ENCODE measurements at places on chromosomes 1 and 21.

DNA sequence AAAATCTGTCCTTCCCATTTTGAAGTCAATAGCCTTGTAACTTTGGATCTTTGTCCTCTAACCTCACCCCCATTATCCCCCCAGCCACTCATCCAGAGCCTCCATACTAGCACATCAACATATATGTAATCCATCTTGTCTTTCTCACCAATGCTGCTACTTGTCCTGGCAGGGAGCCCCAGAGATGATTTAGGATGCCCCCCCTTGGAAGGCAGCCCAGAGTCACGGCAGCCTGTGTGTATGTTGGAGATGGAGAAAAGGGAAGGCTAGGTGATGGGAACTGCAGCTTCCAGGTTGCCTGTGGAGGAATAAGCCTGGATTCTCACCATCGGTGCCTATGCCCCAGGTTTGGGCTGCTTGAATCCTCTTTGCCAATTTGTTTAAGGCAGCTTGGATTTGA is 51.7 kb upstream of the SCMH1 start:
- no peak for DNase-seq

DNA sequence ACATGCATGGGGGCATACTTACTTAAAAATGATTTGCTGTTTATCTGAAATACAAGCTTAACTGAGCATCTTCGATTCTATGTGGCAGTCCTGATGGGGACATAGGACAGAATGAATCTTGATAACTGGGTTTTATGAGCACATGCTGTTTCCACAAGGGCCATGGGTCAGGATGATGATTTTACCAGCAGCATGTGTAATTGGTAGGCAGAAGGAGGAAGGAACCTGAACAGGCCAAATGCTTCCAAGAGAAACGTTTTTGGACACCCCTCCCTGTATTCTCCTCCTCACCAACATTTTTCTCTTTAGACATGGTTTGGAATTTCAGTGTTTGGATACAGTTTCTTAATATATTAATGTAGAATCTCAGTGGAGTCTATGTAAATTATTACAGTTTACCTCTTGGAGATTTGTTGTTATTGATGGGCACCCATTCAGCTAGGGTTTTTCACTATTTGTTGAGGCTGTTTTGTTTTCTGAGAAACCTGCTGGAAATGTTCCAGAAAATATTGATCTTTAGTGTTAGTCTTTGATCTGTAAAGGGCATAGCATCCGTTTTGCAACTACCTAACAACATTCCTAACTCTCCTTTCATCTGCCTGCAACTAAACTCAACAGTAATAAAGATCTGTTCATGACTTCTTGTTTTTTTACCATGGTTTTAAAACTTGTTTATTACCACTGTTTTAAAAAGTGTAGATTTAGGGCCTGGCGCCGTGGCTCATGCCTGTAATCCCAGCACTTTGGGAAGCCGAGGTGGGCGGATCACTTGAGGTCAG is 42.0 kb downstream of the TBCE start:
- no peak for DNase-seq

DNA sequence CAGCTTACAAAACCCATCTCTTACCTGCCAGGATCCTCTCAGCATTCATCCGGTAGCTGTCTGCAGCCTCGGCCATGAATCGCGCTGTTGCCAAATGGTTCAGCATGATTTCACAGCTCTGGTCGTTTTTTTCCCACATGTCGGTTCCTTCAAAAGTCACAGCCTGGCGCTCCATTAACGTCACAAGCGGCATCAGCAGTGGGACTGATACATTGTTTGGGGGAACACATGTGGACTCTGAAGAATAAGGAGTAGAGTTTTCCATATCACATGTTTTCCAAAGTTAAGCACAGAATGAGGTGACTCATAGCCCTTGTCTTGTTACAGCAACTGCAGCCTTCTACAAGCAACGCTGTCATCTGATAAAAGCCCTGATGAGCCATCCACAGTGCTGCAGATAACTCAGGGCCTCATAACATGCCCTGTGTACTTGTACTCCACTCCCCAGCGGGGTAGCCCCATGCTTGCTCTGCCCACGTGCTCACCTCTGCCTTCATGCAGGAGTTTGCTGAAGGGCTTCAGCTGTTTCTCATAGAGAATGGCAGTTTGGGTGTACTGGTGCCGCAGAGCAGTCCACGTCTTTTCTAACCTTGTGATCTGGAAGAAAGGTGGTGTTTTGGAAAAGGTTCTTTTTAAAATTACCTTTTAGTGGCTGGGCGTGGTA is 114.2 kb downstream of the BCAR3 start:
- DNase-seq: no peak

GRCh38 chr1:29309075-29309474 is 72.8 kb downstream of the PTPRU start:
- no peak for DNase-seq

DNA sequence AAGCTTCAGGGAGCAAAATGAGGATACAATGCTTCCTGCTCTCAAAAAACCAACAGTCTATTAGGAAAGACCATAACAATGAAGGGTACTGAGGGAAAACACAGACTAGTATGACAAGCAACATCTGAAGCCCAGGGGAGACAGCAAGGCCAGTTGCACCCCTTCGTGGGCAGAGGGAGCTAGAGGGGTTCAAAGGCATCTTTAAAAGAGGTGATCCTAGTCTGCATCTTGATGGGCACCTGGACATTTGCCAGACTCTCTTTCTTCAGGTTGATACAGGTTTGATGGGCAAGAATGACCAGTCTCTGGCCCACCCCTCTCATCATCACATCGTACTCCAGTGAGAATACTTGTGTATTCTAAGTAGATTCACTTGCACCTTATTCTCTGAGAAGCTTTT is 177.7 kb downstream of the VAV3 start:
- peak; percentile 48 for DNase-seq

DNA sequence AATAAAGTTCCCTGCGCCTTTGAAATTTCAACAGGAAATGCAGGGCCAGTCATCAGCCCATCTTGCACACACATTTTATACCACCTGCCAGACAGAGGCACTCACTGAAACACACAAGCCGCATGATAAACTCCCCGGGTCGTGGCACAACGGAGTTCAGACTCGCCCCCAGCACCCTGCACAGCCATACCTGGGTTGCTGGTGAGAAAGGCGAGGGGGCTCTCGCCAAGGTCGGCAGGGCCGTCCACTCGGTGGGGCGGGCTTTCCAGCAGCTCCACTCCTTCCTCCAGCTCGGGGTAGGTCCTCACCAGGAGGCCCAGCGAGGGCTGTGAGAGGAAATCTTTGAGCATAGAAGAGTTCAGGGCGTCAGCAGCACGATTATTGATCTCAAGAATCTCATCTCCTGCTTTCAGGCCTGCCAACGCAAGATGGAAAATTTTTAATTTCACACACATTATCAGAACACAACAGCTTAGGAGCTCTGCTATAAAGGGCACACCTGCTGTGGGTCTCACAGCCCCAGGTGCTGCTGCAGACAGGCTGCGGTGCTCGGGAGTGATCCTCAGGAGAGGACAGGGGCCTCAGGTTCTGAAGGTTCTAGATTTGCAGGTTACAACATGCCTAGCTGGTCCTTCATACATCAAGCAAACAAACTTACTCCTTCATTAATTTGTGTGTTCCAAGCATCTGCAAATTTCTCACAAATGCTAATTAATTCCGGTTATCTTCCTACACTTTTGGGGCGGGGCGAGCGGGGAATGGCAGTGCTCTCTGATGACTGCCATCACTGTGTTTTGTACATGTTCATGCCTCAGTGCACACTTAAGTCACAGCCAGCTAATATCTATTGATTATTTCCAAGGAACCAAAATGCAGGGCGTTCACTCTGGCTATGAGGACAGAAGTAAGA is 144.2 kb upstream of the KRTAP19-8 start:
- peak; percentile 67 for DNase-seq

DNA sequence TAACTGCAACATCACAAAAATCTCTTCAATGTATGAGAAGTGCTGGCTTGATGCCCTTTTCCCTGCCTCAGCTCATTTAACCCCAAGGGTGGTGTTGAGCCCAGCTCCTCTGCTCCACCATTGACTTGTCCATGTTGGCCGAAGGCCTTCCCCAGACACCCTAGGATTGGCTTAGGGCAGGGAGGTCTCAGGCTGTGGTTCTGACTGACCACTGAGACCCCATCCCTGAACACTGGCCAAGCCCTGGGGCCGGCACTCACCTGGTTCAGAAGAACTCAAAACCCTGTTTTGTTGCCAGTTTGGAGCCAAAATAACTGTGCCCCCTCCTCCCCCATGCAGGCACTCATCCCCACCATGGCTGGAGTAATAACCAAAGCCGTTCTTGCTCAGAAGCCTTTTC is 38.6 kb downstream of the NENF start:
- DNase-seq: no peak

GRCh38 chr1:147812799-147813198 is 52.4 kb upstream of the GJA5 start:
- DNase-seq: no peak

- DNase-seq: no peak
Observed at GRCh38 chr1:206761159-206761768, 9.3 kb upstream of the IL19 start.

DNA sequence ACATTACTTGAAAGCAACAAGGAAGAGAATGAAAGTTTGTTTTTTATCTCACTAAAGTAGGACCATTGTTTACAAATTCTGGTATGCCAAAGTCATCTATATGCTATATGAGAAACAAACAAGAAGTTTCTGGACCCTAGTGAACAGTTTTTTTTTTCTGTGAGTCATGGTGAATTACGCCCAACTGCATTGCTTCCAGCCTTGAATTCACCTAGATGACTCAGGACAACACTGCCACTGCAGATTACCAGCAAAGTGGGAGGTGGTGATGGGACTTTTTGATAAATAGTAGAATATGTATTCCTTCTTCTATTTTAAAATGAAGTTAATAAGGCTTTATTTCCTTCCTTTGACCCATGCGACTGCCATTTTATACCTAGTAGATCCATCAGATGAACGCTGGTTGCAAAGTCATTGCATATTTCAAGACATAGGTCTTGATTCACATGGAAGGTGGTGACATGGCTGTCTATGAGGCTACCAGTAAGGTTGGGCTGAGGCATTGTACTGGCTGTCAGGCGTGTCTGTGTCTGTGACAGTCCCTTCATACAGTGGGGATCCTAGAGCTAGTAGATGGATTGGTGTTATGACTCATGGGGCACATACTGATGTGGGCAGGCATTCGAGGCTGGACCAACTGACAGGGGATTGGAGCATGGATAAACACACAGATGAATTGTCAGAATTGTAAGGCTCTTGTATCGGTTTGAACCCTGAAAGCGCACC is 49.1 kb upstream of the APOBEC4 start:
- no peak for DNase-seq

- DNase-seq: no peak
Observed at GRCh38 chr1:17498214-17498613, 41.3 kb upstream of the ARHGEF10L start.

DNA sequence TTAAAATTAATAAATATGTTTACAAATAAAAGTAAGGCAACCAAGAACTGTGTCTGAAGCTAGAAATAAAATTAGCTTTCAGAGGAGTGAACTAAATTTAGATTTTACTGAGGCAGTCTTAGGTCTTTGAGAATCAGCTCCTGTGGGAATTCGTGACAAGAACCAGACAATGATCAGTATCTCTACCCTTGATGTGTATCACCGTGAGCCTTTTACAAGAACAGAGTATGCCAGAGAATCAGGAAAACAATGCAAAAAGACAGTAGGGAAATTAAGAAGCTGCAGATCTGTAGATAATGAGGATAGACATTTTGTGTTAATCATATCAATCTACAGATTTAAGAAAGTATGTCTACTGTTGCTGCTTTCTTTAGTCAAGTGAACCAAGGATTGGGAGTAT is 351.0 kb downstream of the COL11A1 start:
- no peak for DNase-seq

- DNase-seq: no peak
Observed at GRCh38 chr1:76018045-76018444, 56.5 kb upstream of the ST6GALNAC3 start.

- DNase-seq: no peak
Observed at GRCh38 chr1:59709333-59709732, 105.4 kb upstream of the HOOK1 start.

DNA sequence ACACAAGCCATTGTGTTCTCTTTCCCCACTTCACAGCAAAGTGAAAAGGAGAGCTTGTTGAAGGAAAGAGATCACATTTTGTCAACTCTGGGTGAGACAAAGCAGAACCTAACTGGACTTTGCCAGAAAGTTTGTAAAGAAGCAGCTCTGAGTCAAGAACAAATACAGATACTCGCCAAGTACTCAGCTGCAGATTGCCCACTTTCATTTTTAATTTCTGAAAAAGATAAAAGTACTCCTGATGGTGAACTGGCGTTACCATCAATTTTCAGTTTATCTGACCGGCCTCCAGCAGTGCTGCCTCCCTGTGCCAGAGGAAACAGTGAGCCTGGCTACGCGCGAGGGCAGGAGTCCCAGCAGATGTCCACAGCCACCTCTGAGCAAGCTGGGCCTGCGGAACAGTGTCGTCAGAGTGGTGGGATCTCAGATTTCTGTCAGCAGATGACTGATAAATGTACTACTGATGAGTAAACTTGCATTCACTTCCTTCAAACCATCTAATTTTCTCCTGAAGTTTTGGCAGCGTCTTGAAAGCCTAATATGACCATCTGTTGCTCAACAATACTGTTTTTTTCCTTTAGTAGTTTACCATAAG is 43.7 kb downstream of the BACH1 start:
- peak; percentile 4 for DNase-seq

- no peak for DNase-seq
Observed at GRCh38 chr21:40976198-40977109, 129.5 kb upstream of the DSCAM start.

DNA sequence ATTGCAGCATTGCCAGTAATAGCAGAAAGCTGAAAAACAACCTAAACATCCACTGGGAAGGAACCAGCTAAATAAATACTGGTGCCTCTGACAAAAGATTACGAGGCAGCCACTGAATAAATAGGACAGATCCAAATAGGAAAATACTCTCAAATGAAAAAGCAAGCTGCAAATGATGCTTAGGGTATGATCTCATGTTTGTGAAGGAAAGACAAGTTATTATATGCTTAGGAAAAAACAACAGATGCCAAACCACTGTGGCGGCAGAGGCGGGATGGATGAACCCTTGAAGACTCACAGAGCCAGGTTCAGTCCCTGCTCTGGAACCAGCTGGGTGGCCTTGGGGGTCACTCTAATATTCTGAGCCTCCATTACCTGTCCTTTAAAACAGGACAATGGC is 41.6 kb downstream of the MATN1 start:
- DNase-seq: no peak

GRCh38 chr1:54614563-54614962 is 8.8 kb downstream of the FAM151A start:
- no peak for DNase-seq

- DNase-seq: no peak
Observed at GRCh38 chr1:6269720-6270400, 9.0 kb upstream of the GPR153 start.

DNA sequence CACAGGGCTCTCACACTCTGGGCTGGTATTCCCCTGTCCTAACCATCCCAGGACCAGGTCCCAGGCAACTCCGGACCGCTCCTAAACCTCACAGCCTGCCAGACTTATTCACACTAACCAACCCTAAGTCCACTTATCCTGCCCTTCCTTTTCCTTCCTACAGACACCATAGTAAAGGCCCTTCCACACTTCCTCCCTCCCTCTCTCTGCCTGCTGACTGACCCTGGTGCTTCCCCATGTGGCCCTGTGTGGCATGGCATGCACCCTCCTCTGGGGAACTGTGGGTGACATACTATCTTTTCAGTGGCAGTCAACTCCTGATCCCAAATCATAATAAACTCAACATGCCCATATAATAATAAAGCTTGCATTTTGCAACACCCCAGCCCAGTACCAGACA is 155.1 kb upstream of the DNAH14 start:
- no peak for DNase-seq
